ENCODE measurements at places on chromosomes 12 and 14.
A peak's percentile ranks its signal among the peaks of the same experiment; 100 is the strongest.

DNA sequence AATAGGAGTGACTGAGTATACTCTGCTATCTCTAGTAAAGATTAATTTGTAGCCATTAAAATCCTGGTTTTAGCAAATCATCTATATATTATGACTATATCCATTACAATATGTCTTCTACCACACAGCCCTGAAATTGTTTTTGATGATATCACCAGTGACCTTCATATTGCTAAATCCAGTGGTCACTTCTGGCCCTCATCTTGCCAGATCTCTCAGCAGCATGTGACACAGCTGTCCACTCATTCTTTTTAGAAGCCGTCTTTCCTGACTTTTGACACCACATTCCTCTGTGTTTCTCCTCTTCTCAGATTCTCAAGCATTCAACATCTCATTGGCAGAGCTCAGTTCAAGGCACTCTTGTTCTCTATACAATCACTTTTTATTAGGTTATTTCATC lies 54.9 kb downstream of the CPNE8 start:
- no peak for DNase-seq

DNA sequence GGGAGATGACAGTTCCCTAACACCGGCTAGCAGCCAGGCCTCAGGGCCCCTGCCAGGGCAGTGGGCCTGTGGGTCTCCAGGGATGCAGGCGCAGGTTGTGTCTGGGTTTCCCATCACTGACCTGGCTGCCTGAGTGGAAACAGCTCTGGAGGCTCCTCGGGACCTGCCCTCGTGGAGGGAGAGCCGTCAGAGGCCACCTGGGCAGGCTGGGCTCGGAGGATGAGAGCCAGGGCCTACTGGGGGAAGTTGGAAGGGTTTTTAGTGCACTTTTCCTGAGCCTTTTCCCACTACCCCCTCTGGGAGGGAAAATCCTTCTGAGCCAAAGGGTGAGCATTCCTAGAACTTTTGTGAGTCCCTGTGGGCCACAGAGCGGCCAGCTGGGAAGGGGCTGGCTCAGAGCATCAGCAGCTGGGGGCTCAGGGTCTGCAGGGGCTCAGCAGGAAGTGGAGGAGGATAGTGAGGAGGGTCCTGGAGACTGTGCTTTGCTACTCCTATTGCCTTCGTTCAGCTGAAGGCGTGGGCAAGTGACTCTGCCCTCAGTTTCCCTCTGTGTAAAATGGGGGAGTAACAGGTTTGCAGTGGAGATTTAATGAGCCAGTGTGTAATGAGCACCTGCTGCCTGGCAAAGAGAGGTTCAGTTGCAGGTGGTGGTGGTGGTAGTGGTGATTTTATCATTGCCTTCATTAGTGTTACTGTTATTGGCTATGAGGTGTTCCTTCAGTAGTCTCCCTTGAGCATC lies 1.8 kb downstream of the SH2B3 start:
- DNase-seq = no peak

DNA sequence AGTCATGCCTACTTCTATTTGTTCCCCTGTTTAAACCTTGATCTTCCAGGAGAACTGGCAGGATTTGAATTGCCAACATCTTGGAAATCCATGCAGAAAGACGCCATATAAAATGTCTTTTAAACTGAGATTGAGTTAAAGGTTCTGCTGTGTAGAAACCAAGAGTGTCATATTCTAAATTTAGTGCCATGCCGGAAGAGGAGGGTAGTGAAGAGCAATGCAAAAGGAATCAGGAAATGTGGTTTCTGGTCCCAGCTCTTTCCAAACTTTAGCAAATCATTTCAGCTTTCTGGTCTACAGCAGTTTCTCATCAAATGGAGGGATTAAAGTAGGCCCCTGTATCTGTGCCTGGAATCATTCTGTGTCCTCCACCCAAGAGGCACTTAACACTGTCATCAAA lies 85.7 kb downstream of the BTG1 start:
- DNase-seq = no peak

- peak; percentile 86 for DNase-seq
Measured at GRCh38 chr12:121773011-121773777, 20.3 kb downstream of the RHOF start.

DNA sequence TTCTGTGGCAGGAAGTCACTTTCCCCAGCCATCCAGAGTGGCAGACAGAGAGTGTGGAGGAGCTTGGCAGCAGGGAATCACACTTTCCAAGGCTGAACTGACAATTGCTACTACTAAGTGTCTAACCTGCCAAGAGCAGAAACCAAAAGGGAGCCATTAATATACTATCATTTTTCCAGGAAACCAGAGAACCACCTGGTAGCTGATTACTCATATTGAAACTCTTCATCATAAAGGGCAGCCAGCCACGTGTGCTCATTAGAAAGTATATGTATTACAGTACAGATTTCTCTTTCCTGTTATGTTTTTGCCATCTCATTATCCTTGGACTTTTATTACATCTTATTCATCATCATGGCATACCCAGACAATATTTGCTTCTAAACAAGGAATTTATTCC lies 374.9 kb downstream of the GXYLT1 start:
- DNase-seq = no peak

GRCh38 chr14:91961297-91962220 lies 14.1 kb upstream of the FBLN5 start:
- DNase-seq = peak; percentile 28

DNA sequence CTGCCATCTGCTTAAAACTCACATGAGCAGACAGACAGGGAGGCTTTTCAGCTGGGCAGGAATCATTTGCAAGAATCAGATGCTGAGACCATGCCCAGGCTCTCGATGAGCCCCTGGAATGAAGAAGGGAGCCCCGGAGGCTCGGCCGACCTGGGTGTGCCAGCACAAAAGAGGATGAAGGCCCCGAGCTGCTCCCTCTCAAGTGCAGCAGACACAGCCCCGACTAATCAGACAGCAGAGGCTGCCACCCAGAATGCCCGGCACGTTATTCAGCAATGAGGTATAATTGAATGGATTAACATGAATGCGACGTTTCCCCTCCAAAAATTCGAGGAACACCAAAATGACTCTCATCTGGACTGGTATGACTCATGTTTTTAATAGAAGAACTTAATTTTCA lies 58.9 kb downstream of the BCL11B start:
- DNase-seq = peak; percentile 72

GRCh38 chr12:112344220-112344619 lies 38.0 kb downstream of the HECTD4 start:
- no peak for DNase-seq

- no peak for DNase-seq
Measured at GRCh38 chr14:100082723-100083122, 17.5 kb downstream of the EVL start.

DNA sequence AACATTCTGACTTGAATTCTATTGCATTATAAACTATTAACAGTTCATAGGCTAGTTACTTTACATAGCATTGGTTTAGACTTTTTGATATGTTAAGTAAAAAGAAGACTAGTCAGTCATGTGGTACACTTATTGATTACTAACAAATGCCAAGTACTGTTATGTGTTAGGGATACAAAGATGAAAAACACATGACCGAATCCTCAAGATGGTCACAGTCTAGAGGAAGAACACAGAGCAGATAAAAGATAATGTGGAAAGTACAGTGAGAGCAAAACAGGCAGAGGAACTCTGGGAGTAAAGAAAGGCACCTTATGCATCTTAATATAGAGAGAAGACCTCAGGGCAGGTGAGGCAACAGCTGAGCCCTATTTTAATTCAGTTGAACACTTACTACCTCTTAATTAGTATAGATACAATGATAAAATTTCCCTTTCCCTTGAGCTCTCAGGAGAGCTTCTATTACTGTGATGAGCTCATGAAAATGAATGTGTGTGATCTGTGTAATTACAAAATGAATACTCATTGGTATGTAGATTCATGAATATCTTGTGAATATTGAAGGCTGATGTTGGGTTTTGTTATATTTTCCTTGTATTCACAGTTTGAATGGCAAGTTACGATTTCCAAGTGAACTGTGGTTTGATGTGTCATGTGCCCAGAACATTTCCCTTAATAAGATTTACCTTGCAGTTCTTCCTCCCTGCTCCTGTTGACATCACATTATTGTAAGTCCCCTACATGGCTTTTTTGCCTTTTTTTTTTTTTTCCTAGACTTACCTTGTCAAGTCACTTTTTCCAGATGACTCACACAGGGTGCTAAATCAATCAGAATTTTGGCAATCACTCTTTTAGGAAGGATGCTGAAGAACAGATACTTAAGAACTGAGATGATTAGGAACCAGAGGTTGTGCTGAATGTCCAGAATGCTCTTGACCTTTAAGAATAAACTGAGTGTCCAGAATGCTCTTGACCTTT lies 29.5 kb upstream of the MSRB3 start:
- DNase-seq = no peak

GRCh38 chr12:94718114-94718513 lies 67.8 kb upstream of the TMCC3 start:
- no peak for DNase-seq

DNA sequence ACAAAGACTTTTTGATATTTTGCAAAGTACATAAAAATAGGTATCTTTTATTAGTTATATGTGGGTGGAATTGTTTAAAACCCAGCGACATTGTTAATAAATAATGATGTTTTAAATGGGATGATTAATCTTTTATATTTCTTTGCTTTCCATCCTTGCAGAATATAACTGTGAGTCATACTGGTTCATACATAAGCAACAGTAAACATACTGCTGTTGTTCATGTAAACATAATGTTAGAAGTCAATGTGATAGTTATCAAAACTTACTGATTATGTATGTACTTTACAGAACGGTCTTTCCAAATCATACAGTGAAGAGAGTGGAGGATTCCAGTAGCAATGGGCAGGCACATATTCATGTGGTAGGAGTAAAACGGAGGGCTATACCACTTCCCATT lies 119.8 kb downstream of the ARID2 start:
- no peak for DNase-seq
